Gastroesophageal sphincter (tissue), 4 donors: ENCODE measurements at places on chromosomes 16 and 17.
A peak's percentile ranks its signal among the peaks of the same experiment; 100 is the strongest.

- ATAC-seq: peak; percentile 84
Observed at GRCh38 chr16:84603140-84603816, 14.6 kb downstream of the COTL1 start.

DNA sequence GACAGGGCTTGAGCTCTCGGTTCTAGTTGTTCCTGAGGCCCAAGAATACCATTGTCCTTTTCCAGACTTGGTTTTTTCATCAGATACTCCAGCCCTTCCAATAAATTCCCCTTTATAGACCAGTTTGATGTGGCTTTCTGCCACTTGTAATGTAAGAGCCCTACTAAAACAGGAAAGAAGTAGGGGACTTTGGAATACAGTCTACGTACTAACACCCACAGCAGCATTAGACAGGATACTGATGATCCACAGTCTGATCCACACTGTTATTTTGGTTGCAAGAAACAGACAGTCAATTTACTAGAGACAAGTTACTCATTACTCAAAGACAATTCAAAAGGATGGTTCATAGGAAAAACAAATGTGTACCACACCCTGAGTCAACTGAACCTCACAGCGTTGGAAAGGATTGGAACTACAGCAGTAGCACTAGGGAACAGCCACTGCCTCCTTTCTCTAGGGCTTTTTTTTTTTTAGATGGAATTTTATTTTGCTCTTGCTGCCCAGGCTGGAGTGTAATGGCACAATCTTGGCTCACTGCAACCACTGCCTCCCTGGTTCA, 45.9 kb upstream of the MED13 start:
- no peak for ATAC-seq

DNA sequence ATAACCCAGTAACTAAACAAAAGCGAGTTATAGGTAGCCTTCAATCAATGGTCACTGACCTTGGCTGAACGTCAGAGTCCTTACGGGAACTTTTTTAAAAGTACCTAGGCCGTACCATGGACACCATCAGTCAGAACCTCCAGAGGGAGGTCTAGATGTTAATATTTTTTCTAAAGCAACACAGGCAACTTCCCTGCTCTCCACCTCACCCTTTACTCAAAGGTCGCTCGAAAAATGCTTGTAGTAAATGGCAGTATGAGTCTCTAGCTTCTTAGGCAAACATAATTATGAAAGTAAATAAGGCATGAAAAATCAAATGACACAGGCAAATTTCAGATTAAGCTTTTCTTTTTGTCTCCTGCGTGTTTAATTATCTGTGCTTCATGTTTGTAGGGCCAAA, 82.1 kb downstream of the SLC39A11 start:
- ATAC-seq: no peak

GRCh38 chr17:56694825-56695224, 101.3 kb downstream of the NOG start:
- no peak for ATAC-seq

GRCh38 chr17:33090806-33091205, 99.2 kb downstream of the SPACA3 start:
- ATAC-seq: no peak

GRCh38 chr16:27351989-27352388, 38.2 kb downstream of the IL4R start:
- no peak for ATAC-seq

DNA sequence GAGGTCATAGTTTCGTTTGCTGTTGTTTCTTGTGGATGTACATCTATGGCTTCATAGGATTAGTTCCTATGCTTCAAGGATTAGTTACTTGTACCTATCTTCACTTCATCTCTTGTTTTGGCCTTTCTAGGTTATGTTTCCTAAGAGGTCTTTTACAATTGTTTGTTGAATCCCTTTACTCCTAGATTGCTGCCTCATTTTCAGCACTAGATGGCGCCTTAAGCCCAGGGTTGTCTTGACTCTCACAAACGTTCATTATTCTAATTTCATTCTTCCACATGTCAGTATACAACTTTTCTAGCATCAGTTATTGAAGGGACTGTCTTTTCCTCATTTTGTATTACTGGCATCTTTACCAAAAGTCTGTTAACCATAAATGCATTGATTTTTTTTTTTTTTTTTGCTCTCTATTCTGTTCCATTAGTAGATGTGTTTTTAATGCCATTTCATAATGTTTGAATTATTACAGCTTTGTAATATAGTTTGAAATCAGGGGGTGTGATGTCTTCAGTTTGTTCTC, 45.0 kb upstream of the NACA2 start:
- ATAC-seq: no peak

- no peak for ATAC-seq
Observed at GRCh38 chr17:1108478-1108764, 71.4 kb downstream of the ABR start.

DNA sequence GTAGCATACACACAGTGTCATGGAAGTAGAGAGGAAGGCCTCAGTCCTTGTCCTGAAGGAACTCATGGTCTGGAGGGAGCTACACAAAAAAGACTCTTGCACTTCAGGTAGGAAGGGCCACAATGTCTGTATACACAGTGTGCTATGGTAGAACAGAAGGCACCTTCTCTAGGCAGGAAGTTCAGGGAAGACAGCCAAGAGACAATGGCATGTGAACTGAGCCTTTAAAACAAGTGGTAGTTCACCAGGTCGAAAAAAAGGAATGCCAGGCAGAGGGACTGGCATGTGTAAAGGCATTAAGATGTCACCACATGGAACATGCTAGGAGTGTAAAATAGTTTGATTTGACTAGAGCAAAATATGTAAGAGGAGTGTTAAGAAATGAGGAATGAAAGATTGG, 9.7 kb downstream of the GNAO1 start:
- no peak for ATAC-seq

DNA sequence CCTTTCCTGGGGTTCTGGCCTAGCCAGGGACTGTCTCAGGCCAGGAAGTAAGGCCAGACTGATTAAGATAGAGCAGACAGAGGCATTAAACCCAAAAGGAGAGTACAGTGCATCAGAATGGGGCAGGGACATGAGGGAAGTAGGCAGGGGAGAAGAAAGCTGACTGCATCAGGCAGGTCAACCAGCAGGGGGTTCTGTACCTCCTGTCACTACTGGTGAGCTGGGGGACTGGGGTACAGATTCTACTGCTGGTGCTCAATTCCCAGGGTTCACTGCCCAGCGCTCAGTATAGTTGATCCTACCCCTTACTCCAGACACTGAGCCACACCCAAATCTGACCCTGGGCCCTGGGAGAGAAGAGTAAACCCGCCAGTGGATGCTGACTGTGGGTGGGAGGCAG, 12.9 kb upstream of the MTMR4 start:
- ATAC-seq: no peak

- ATAC-seq: no peak
Observed at GRCh38 chr17:3770466-3770865, 30.5 kb downstream of the ITGAE start.

GRCh38 chr16:29878172-29878571, 15.1 kb upstream of the CDIPT start:
- no peak for ATAC-seq
